ENCODE measurements at places on chromosomes 6 and 20.

GRCh38 chr6:104699593-104700329 is 160.0 kb downstream of the HACE1 start:
- DNase-seq: no peak

GRCh38 chr20:44081476-44081875 is 105.5 kb downstream of the JPH2 start:
- DNase-seq: no peak

DNA sequence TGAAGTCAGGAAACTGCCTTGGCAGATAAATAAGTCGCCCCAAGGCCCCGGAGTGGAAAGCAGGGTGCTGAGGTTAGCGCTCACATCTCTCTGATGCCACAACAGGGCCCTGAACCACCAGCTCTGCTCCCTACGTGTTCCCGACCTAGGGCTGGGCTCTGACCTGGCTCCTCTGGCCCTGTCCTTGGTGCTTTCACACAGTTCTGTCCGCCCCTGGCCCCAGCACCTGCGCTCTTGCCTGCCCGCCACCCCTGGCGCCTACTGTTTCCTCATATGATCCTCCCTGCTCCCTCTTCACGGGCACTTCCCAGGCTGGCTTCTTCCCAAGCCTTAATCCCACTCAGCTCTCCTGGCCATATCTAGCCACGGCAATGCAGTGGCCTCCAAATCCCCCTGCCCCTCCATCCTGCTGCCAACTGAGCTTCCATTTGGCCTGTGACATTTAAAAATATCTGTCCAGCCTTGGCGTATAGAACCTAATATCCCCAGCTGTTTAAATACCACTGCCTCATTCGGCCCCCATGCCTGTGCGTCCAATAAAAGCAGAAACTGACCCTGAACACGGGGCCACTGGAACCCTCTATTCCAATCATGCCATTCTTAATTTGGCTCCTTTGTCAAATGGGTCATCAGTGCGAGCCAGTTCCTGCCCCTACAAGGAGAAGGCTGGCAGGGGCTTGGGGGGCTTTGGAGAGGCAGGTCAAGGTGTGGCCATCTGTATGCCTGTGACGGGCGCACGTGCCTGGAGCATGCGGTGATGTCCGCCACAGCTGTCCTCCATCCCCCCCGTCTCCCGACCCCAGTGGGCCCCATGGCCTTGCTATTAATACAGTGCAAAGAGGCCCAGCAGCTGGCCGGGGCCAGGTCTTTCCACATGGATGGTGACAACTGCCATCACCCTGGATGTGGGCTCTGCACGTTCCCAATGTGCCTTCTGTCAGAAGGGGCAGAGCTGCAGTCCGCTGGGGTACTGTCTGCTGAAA is 27.7 kb downstream of the GNAS-AS1 start:
- DNase-seq: no peak

DNA sequence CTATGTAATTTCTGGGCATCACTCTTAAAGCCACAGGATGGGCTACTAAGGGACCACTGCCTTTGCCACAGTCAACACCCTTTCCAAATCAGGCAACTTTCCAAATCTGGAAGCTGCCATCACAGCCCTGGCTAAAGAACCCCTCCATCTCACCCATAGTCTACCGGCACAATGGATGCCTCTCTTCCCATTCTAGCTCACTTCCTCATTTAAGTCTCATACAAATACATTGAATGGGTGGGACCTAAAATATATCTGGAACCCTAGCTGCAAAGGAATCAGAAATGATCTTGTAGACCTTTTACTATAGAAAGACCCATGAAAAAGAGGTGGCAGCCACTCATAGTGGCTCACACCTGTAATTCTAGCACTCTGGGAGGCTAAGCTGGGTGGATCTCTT is 3.3 kb upstream of the TREML4 start:
- DNase-seq: no peak

DNA sequence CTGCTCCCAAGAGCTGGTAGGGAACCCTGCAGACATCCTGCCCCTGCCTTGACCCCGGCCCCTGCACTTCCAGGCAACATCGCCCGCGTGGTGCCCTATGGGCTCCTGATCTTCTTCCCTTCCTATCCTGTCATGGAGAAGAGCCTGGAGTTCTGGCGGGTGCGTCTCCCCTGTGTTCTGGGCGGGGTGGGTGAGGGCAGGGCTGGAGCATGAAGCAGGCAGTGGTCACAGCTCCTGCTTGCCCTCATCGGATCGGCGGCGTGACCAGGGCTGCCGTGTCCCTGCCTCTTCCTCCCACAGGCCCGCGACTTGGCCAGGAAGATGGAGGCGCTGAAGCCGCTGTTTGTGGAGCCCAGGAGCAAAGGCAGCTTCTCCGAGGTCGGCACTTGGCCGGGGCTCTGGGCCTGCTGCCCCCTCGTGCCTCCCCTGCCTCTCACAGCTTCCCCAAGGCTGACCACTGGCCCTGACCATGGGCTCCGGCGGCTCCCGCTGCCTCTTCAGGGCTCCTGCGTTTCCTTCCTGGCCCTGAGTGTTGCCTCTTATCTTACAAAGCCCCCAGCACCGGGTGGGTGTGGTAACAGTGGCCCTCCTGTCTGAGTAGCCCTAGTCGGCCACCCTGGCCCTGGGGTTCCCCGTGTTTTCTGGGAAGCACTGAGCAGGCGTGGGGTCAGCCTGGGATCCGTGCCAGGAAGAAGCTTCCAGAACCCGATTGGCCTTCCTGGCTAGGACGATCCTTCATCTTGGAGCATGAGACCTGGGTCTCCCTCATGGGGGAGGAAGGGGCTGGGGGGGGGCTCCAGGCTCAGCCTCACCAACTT is 8.0 kb upstream of the TNFRSF6B start:
- no peak for DNase-seq

DNA sequence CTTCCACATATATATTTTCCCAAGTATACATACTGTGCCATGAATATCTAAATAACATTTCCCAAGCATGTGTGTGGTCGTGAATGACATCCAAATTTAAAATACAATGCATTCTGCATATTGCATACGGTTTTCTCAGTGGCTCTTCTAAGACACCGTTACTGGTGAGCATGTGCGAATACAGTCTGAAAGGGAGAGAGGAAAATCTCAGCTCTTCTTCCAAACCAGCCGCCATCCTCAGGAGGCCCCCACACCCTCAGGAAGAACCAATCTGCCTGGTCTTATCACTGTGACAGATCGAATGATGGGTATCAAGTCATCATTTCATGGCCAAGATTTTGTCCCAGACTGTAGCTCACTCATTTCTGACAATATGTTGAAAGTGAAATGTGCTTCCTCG is 50.7 kb downstream of the ADAT2 start:
- no peak for DNase-seq

- no peak for DNase-seq
Observed at GRCh38 chr6:139666284-139666683, 291.8 kb upstream of the CITED2 start.

DNA sequence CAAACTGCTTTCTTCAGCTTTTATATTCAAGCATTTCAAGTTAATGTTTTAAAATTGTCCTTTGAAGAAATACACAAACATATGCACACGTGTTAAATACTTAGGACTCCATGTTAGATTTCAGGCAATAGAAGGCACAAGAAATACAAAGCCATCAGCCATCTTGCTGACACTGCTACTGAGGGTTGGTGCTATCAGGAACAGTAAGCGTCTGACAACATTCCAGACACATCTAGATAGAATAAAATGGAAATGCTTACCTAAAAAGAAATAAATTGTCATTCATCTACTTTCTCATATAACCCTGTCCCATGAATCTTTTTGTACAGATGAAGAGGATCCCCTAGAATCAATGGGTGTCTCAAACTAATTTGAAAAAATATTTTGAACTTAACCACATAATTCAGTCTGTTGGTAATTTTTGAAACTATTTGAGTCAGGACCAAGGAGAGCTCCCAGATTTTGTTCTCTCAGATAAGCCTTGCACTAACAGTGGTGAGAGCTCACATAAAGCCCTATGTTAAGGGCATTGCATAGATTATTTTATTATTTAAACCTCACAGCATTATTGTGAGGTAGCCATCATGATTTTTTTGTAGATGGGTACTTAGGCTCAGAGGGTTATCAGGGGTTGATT is 631.1 kb upstream of the POU3F2 start:
- DNase-seq: peak; percentile 46

GRCh38 chr6:30508890-30509736 is 19.8 kb downstream of the HLA-E start:
- no peak for DNase-seq

GRCh38 chr20:44600758-44601201 is 18.4 kb downstream of the PKIG start:
- no peak for DNase-seq
